Stimulated activated CD8-positive, alpha-beta memory T cell treated with anti-CD3 and anti-CD28 coated beads, Interleukin-4, amount 100 ng/mL, for 4 hours (primary cell): ENCODE measurements at places on chromosomes 12 and 14.

GRCh38 chr12:131721548-131721947 is 10.7 kb downstream of the SFSWAP start:
- no peak for DNase-seq

DNA sequence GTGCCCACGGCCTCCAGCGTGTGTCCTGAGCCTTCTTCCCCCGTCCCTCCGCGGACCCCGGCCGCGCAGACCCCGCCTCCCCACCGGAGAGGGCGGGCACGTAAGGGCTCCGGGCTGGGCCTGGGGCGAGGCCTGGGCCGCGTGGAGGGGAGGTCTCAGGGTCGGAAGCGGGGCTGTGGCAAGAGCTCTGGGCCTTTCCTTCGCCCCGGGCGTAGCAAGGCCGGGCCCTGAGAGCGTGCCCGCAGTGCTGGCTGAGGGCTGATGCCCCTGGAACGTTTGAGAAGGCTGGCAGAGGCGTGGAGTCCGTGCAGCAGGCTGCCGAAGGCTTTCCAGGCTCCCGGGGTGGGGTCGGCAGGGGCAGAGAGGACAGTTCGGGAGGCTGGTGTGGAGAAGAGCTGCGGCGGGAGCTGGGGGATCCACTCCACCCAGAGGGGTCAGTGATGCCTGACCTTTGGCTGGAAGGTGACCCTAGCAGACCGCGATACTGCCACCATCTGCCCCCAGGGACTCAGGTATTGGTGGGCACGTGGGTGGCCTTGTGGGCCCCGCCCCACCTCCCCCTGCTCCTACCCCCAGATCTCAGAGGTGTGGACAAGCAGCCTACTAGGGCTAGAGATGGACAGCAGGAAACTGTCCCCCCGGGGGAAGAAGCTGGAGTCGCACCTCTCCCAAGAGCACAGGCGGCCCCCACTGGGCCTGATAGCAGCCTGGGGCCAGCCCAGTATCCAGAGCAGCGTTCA is 558 bp downstream of the TEX22 start:
- DNase-seq, result no peak

GRCh38 chr12:54216797-54217661 is 28.2 kb upstream of the SMUG1 start:
- peak; percentile 48 for DNase-seq

DNA sequence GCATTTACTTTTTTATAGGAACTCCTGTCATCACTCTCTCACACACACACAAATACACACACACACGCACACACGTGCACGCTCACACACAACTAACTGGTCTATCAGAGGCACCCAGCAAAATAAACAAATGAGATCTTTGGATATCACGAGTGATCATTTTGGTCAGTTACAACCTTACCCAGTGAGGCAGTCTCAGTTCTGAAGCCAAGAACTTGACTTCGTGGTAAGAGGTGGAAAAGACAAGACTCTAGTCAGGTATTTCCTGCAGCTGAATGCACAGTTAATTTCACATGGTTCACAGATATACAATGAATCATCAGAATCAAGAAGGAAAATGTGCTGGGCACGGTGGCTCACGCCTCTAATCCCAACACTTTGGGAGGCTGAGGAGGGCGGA is 39.4 kb downstream of the ATF7 start:
- DNase-seq, result no peak

GRCh38 chr12:5160827-5161226 is 117.1 kb downstream of the KCNA5 start:
- DNase-seq, result no peak

- no peak for DNase-seq
Measured at GRCh38 chr12:7501031-7501588, 2.5 kb downstream of the CD163 start.

DNA sequence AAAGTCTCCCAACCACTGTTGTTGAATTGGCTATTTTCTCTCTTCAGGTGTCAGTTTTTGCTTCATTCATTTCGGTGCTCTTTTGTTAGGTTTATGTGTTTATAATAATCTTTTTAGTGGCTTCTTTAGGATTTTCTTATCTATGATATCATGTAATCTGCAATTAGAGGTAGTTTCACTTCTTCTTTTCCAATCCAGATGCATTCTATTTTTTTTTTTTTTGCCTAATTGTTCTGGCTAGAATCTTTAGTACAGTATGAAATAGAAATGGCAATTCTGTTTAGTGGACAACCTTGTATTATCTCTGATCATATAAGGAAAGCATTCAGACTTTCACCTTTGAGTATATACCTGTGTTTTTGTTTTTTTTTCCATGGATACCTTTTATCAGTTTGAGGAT is 17.4 kb downstream of the CNOT2 start:
- DNase-seq, result no peak

- DNase-seq, result no peak
Measured at GRCh38 chr14:84671776-84672175, 858.2 kb upstream of the FLRT2 start.

DNA sequence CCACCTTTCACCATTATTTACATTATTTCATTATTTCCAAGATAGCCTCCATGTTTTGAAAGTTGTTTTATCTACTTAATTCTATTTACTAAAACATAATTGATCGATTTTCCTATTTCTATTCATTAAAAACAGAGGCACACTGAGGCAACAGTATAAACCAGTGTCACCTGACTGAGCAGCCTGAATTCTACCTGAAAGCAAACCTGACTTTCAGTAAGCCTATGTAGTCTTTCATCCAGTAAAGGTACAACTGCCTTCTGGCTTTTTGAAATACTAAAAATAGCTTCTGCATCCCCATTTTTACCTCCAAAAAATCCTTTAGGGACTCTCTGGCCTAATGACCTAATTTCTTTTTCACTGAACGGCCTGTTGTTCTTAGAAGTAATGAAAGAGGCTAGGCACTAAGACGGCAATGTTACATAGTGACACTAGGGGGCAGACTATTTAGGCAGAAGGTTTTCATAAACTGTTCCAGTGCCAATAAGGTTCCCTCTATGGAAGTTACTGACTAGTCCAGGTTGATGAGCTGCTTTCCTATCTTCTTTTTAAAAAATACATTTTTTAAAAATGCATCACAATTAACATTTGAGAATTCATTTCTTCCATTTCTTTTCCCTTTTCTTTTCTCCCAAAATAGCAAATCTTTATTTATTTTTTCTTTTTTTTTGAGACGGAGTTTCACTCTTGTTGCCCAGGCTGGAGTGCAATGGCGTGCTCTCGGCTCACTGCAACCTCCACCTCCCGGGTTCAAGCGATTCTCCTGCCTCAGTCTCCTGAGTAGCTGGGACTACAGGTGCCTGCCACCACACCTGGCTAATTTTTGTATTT is 17.5 kb downstream of the ANAPC5 start:
- DNase-seq, result no peak

GRCh38 chr12:77401064-77401769 is 335.8 kb upstream of the E2F7 start:
- DNase-seq, result no peak

- no peak for DNase-seq
Measured at GRCh38 chr14:98965076-98965475, 306.9 kb downstream of the BCL11B start.

DNA sequence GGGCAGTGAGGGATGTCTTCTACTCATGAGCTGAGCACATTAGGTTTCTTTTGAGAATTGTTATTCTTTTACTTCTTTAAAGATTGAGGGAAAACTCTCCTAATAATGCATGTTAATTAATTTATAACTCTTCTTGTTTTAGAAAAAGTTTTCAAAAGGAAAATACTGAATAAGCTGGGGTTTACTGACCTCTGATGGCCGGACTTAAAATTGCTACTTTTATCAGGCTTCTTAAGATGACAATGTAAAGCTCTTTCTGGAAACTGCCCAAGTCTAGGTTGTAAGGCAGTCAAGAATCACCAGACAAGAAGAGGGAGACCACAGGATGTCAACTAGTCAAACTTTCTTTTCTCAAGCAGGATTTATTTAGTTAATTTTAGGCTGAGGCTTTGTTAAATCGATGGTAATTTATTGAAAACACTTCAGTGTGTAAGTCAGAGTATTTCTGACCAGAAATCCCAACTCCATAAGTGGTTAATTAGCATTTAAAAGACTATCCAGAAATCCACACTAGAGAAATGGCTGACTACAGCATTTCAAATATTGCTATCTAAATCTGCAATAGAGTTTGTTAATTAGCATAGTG is 82.1 kb downstream of the AVPR1A start:
- DNase-seq, result no peak
